ENCODE measurements at places on chromosomes 3 and 15.

DNA sequence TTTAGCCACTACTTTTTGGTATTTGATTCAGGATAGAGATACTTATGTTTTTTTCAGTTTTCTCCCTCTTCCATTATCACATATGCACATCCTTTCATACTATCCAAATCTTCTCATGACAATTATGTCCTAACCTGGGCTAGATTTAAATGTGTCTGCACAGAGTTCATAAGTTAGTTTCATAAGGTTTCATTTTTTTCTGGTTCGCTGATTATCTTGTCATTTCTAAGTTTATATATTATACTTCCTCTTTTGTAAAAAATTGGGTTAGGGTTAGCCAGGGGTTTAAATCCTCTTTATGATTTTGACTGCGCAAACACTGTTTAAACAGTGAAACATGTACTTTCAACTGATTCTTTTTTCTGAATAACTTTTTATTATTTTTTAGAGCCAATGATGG is 148.6 kb downstream of the SST start:
- no peak for DNase-seq

- no peak for DNase-seq
These were observed 429.3 kb downstream of the GRM7 start for GRCh38 chr3:7290077-7290825.

- peak; percentile 20 for DNase-seq
These were observed 17.6 kb downstream of the RLBP1 start for GRCh38 chr15:89203705-89204273.

DNA sequence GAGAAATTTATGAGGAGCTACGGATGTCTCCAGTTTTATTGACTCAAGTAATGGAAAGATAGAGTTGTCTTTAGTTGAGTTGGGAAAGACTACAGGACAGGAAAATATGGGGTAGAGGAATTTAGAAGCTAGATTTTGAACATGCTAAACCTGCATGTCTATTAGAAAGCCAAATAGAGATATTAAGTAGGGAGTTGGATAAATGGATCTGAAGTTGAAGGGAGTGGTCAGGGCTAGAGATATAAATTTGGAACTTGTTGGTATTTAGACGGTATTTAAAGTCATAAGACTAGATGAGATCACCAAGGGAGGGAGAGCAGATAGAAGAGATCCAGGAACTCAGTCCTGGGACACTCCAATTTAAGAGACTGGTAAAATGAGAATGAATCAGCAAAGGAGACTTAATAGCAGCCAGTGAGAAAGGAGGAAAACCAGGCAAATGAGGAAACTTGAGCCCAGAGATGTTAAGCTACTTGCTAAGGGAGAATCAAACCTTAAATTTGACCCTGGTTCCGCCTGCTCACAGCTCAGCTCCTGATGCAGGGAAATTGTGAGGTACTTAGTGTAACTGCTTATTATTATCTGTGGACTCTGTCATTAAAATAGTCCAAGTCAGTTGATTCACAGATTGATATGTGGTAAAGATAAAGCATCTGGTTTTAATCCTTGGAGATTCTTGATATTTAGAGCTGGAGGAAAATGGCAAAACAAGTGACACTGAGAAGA is 35.8 kb downstream of the ABI3BP start:
- no peak for DNase-seq

DNA sequence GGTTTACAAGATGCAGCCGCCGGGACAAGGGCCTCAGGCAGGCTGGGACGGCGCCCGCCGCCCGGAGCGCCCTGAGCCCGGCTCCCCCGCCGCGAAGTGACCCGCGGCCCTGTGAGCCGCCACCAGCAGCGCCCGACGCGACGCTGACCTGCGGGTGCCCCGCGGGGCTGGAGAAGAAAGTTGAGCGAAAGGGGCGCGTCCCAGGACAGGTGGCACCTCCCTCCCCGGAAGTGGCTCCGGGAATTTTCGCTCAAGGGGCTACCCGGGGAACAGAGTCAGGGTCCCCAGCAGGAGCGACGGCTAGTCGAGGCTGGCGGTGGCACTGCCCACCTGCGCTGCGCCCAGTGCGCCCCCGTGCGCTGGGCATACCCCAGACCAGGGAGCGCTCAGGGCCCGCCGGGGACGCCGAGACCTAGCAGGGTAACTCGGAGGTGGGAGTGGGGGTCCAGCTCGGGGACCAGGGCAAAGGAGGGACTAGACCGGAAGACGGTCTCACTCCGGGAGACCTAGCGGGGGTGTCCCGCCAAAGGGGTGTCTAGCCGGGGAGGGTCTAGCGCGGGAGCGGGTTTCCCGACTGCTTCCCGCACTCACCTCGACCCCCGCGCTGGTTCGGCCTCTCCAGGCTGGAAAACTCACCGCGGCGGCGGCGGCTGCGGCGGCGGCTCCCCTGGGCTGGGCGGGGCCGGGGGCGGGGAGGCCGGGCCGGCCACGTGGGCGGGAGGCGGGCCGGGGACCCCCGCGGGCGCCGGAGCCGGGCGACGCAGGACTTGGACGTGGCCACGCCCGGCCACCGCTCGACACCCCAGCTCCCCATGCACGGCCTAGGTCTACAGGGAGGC is 18.4 kb downstream of the SPATA12 start:
- DNase-seq: no peak
